ENCODE measurements at places on chromosomes 4 and X.

DNA sequence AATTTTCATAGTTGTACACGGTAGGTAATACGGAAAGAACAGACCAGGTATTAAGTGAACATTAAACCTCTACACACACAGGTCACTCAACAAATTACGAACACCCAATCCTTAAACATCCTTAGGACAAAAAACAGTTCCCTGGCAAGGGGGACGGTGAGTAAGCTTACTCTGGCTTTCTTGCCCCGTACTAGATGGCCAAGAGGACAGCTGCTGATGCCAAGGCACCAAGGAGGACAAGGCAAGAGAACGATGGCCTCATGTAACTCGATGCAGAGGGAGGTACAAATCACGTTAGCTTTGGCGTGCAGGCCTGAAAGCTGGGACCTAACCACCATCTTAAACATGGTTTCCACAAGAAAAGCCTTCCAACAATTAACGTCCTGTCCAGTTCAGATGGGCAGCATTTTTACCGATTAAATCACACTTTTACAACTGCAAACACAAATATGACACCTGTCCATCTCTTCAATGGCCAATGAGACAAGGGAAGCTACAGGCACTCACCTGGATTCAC is 23.7 kb downstream of the FAT1 start:
- no peak for DNase-seq

DNA sequence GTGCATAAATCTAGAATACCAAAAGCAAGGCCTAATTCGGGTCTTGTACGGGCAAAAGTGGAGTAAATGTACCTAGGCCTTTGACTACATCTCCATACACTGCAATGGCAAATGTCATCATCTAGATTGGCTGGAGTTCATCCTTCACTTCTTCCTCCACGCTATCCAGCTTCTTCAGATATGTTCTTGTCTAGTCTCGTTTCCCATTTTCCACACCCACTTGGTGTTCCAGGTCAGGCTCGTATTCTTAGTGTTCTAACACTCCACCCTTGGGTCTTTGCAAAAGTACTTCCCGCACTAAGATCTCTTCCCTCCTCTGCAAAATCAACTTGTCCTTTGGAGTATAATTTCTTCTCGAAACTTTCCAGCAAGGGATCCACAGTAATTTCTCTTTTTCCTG is 1.4 kb downstream of the COQ2 start:
- no peak for DNase-seq

DNA sequence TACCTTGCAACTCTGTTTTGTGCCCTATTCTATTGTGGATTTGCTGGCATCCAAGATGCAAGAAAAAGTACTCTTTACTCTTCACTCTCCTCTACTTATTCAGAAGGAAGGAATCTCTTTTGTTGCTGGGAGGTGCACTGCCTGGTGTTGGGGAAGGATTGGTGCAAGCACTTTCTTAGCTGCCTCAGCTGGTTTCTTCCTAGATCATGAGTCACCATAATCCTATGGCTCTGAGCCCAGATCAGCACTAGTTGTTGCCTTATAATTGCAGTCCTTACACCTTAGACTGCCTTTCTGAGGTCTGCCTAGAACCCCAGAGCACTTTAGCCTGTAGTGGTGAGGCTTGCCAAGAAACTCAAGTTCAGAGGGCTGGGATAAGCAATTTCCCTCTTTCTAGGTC is 37.0 kb upstream of the CT83 start:
- DNase-seq = no peak

DNA sequence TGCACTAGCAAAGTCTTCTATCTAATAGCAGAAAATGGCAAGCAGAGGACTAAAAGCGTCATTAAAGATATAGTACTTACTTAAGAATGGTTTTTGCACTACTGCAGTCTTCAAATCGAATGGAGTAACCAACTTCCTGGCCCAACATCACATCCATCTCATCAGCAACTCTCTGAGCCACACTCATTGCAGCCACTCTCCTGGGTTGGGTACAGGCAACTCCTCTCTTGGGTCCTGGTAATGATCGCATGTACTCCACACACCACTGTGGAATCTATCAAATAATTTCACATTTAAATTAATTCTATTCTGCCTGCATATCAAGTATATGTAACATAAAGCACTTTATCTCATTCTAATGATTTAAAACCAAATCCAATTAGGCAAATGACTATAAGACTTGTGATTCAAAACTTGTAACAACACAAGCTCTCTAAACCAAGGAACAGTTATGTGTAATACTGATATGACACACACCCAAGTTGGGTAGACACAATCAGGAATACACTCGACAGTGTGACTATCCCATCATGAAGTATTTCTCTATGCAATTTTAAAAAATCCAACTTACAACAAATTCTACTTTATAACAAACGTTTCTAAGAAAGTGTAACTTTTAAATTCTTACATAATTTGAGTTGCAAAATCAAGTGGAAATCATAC is 13.6 kb downstream of the DHX15 start:
- no peak for DNase-seq

DNA sequence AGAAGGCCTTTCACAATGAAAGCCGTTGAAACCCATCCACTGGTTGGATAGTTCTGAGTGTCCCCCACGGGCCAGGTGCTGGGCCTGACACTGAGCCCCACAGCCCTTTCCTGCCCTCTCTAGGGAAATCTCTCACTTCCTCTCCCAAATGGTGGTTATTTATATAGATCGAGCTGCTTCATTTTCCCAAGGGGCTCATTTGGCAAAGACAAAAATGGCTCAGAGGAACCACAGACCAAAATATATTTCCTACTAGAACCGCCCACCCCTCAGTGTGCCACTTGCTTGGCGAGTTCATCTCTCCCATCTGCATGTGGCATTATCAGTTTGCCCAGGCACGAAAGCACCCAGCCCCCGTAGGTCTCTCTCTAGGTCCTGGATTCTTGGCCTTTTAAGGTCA is 53.3 kb upstream of the STIM2 start:
- DNase-seq = no peak

- no peak for DNase-seq
Observed at GRCh38 chr4:138087066-138087719, 155.0 kb downstream of the SLC7A11 start.

- no peak for DNase-seq
Observed at GRCh38 chrX:71604141-71604540, 14.2 kb downstream of the CXCR3 start.

DNA sequence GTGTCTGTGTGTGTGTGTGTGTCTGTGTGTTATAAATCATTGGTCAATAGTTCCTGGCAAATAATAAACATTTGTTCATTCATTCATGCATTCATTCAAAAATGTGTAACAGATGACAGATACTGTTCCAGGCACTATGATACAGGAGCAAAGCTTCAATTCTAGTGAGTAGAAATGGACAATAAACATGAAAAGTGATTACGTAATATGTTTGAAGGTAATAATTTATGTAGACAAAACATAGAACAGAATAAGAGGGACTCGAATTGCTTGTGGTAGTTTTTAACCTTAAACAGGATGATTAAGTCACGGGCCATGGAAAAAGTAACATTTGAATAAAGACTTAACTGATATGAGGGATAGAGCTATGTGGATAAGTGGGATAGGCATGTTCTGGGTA is 90.1 kb upstream of the MAGEC2 start:
- DNase-seq = no peak

GRCh38 chr4:127446427-127446885 is 186.3 kb upstream of the INTU start:
- no peak for DNase-seq

DNA sequence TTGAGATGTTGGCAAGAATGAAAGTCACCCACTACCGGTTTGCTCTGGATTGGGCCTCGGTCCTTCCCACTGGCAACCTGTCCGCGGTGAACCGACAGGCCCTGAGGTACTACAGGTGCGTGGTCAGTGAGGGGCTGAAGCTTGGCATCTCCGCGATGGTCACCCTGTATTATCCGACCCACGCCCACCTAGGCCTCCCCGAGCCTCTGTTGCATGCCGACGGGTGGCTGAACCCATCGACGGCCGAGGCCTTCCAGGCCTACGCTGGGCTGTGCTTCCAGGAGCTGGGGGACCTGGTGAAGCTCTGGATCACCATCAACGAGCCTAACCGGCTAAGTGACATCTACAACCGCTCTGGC is 12.3 kb downstream of the RPL9 start:
- DNase-seq = no peak

DNA sequence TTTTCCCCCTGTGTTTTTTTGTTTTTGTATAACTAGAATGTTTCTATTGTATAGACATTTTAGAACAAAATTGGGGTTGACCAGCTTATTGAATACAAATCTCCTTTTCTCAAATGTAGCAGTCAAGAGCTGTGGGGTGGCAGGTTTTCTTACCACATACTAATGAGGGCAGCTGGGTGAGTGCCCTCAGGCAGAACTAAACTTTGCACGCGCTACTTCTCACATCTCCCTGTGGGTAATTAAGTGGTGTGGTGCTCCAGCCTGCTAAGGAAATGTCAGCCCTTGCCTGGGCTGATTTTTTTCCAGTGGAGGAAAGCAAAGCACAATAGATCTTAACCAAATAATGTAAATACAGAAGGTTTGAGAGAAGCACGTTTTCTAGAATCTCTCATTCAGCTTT is 717.6 kb upstream of the TENM3 start:
- no peak for DNase-seq

DNA sequence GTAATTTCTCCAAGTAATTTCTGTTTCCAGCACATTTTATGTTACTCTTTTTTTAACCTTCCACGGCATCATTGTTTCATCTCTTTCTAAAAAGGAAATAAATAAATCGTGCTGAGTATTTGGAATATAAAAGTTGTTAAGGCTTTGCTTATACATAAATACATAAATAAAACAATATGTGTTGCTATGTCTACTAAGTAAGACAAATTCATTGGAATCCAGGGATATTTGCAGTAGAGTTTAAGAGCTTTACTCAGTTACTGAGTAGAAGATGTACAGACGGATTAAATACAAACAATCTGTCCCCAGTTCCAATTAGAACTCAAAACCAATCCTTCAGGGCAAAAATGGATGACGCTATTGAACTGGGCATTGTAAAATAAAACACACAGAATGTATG is 1.4 kb downstream of the ARHGAP24 start:
- DNase-seq = no peak

DNA sequence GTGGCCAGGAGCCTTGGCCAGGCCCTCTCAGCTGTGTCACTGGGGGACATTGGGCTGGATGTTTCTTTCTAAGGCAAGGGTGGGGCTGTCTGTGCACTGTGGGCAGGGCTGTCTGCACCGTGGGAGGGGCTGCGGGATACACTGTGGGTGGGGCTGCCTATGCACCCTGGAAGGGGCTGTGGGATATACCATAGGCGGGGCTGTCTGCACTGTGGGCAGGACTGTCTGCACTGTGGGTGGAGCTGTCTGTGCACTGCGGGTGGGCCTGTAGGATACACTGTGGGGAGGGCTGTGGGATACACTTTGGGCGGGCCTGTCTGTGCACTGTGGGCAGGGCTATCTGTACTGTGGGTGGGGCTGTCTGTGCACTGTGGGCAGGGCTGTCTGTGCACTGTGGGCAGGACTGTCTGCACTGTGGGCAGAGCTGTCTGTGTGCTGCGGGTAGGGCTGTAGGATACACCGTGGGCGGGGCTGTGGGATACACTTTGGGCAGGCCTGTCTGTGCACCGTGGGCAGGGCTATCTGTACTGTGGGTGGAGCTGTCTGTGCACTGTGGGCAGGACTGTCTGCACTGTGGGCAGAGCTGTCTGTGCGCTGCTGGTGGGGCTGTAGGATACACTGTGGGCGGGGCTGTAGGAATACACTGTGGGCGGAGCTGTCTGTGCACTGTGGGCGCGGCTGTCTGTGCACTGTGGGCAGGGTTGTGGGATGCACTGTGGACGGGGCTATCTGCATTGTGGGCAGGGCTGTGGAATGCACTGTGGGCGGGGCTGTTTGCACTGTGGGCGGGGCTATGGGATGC is 31.1 kb downstream of the ACOX3 start:
- peak; percentile 29 for DNase-seq

DNA sequence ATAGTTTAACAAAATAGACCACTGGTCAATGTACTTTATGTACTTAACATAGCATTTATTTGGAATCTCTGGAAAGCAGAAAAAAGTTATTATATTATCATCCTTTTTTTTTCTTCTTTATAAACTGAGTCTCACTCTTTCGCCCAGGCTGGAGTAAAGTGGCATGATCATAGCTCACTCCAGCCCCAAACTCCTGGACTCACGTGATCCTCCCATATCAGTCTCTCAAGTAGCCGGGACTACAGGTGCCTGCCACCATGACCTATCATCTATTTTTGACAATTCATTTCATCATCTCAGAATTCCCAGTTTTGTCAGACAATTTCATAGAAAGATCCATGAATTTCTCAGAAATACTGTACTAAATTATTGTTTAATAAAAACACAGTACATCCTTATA is 12.7 kb downstream of the RAB28 start:
- no peak for DNase-seq

GRCh38 chrX:8897259-8897658 is 96.1 kb upstream of the FAM9A start:
- DNase-seq = no peak

GRCh38 chr4:101254776-101255175 is 92.5 kb downstream of the PPP3CA start:
- no peak for DNase-seq

GRCh38 chr4:74408639-74409038 is 36.3 kb upstream of the AREG start:
- no peak for DNase-seq

GRCh38 chrX:21384178-21384577 is 10.0 kb downstream of the CNKSR2 start:
- DNase-seq = no peak

DNA sequence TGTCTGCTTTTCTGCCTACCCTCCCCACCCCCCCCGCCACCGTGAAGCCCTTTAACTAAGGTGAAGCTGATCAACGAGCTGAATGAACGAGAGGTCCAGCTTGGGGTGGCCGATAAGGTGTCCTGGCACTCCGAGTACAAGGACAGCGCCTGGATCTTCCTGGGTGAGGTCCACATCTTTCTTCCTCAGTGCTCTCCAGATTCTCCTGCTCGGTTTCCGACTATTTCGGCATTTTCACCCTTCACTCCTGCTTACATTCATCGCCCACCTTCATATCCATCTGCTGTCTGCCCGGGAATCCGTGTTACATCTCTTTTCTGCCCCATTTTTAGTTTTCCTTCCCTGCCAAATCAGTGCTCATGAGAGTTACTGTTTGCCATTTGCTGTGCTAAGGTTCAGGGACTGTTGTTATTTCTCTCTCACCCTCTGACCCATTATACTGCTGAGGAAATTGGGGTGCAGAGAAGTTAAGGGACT is 459 bp downstream of the RBMX2 start:
- DNase-seq = no peak

DNA sequence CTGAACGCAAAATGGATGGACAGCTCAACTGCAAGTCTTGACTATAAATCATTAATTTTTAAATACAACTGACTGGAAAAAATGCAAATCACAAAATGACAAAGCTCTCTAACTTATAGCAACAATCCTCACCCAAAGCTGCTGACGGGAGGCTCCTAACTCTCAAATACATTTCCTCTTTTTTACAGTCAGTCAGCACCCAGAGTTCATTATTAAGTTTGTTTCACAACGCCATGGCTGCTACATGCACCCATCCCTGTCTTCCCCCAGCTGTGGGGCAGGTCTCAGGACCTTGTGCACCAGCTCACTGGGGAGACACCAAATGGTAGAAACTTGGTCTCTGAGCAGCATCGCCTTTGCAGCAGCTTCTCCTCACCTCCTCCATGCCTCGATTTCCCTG is 97.6 kb downstream of the SLC34A2 start:
- no peak for DNase-seq

All from stimulated activated CD8-positive, alpha-beta memory T cell treated with anti-CD3 and anti-CD28 coated beads, Interleukin-7, amount 100 ng/mL, for 1 hour (primary cell).